Stimulated activated CD4-positive, alpha-beta T cell treated with anti-CD3 and anti-CD28 coated beads, Interleukin-4, amount 100 ng/mL, for 24 hours (primary cell): ENCODE measurements at places on chromosomes 5 and 9.
A peak's percentile ranks its signal among the peaks of the same experiment; 100 is the strongest.

GRCh38 chr9:89153232-89154017 lies 25.2 kb downstream of the SHC3 start:
- DNase-seq = peak; percentile 39

- DNase-seq = peak; percentile 95
Observed at GRCh38 chr9:136539427-136540421, 6.1 kb downstream of the NOTCH1 start.

DNA sequence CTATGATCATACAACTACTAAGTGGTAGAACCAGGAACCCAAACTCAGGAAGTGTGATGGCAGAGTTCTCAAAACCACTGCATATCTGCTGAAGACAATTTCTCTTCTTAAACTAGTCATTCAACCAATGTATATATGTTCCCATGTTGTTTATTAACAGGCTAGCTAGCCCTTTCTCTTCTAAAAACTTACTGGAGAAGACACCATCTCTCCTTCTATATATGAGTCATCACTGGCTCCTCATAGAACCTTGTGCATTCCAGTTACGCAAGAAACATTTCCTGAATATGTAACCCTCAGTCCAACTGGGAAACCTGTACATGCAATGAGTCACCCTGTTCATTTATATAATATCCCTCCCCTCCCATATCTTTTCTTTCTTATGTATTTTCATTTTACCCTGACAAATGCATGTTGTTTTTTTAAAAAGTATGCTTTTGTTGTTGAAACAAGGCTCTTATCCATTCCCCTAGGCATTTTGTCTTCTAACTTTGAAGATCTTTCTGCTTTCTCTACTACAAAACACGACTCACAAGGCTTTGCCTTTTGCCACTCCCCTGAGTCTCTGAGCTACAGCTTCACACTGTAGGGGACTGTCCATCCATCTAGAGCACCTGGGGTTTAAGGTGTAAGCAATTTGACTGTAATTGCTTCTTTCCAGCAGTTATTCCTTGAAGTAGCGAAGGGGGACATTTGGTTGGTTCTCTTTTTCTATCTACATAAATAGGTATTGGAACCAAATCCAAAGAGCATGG lies 119.5 kb downstream of the ANXA1 start:
- DNase-seq = no peak

DNA sequence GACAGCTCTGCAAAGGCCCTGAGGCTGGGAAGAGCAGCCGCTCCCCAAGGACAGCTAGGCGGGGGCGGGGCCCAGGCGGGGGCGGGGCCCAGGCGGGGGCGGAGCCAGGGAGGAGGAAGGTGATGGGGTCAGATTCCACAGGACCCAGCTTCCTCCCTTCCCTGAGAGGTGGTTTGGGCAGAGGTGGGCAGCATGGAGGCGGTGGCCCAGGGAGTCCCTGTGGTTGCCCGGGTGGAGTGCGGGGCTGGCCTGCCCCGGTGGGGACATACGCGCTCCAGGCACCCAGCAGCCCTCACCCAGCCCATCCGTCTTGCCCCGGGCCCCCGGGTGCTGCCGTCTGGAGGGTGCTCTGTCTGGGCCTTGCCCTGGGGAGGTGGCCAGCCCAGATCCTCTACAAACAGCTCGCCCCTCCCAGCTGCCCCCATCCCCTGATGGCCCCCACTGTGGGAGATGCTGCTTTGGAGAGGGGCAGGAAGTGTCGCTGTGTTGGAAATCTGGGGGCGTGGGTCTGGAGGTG lies 11.0 kb upstream of the RNU6ATAC start:
- DNase-seq = no peak

DNA sequence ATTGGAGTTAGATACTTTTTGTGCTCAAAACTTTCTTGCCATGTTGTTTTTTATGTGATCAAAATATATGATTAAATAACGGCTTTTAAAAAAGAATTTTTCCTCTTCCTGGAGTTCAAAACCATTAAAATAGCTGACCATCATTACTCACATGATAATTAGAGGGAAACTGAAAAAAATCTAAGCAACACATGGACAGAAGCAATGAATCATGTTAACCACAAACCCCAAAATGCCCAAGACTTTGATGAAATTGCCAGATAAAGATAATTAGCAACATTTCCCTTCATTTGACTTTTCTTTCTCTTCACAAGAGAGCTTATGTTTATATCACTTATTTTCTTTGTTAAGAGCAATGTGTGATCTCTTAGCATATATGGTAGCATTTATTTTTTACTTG lies 1294.2 kb downstream of the EFNA5 start:
- DNase-seq = no peak

GRCh38 chr5:6176102-6176693 lies 202.1 kb downstream of the MED10 start:
- DNase-seq = no peak
